B cell (primary cell): ENCODE measurements at places on chromosomes 7 and 10.

- DNase-seq = no peak
Measured at GRCh38 chr7:6546498-6547251, 4.6 kb downstream of the GRID2IP start.

DNA sequence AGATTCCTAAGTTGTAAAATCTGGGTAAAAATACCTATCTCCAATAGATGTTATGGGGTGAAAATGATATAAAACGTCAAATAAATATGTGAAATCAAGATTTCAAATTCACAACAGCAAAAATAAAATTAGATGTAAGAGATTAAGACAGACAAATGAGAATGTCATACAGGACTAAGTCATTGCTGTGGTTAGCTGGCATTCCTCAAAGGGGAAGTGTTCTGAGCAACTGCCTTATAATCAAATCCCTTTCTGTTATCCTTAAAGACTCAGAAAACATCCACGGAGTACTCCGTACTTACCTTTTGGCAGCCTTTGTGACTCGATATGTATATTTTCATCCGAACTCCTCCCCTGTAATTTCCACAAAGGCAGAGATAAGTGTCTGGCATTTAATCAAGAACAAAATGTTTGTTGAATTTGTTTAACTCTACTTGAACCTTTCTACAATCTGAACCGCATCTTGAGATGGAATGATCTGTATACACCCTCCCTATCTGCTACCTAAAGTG, 559.6 kb downstream of the GATA3 start:
- no peak for DNase-seq

DNA sequence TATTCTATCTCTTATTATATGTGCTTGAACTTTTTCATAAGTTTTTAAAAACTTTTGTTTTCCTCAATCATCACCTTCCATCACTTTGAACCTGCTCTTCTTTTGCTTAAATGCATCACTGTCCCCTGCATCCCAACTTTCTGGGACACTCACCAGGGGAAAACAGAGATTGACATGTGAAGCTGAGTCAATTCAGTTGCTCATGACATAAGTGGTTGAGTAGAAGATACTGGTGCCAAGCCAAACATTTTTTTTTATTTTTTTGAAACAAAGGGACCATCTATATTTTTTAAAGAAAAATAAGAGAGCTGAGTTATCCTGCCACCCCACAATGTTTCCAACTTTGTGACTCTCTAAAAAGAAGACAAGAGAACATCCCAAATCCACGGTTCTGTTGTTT, 61.8 kb upstream of the AHR start:
- no peak for DNase-seq

- peak; percentile 60 for DNase-seq
Measured at GRCh38 chr7:2698581-2699288, 10.7 kb downstream of the AMZ1 start.

GRCh38 chr10:69405221-69405620, 11.5 kb downstream of the TACR2 start:
- DNase-seq = no peak

- no peak for DNase-seq
Measured at GRCh38 chr10:14385596-14386593, 55.2 kb upstream of the FRMD4A start.
